ENCODE measurements at places on chromosomes 4 and X.
A peak's percentile ranks its signal among the peaks of the same experiment; 100 is the strongest.

GRCh38 chr4:2387829-2388228, 30.6 kb downstream of the ZFYVE28 start:
- DNase-seq, result no peak

DNA sequence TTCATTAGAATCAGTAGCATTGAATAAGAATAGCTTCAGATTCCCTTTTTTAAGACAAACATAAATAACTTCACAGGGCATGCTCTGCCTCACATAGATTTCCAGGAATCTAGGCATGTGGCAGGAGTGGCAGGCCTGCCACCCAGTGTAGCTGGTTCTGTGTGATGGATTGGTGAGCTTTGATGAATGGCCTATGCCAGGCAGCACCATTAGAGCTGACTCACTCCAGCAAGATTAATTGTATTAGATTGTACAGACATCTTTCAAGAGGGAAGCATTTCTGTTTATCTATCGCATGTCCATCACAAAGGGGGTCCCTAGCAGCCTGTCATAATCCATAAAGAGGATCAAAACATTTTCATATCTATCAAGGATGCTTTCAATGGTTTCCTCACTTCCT, 71.9 kb downstream of the NAA11 start:
- DNase-seq, result no peak

- no peak for DNase-seq
Measured at GRCh38 chr4:173794662-173795061, 264.6 kb upstream of the HAND2 start.

DNA sequence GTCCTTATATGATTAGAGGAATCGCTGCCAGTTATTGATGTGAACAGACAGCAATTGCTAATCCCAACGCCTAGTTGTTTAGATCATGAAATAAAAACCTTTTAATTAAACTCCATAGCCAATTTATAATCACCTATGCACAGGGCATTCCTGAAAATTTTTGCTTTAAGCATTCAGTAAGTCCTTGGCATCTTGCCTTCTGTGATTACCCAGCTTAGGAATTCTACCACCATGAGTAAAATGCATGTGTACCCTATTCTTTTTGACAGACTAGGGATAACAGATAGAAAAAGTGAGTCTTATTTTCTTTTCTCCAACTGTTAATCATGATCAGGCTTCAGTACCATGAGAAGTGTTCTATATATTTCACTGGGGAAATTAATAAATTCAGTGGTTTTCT, 995.3 kb upstream of the GRIA3 start:
- DNase-seq, result no peak

- no peak for DNase-seq
Measured at GRCh38 chrX:107447642-107448041, 1.8 kb upstream of the FRMPD3 start.

GRCh38 chrX:15786915-15787314, 3.4 kb upstream of the ZRSR2 start:
- DNase-seq, result no peak

GRCh38 chrX:12986164-12986779, 11.4 kb downstream of the TMSB4X start:
- DNase-seq, result no peak

DNA sequence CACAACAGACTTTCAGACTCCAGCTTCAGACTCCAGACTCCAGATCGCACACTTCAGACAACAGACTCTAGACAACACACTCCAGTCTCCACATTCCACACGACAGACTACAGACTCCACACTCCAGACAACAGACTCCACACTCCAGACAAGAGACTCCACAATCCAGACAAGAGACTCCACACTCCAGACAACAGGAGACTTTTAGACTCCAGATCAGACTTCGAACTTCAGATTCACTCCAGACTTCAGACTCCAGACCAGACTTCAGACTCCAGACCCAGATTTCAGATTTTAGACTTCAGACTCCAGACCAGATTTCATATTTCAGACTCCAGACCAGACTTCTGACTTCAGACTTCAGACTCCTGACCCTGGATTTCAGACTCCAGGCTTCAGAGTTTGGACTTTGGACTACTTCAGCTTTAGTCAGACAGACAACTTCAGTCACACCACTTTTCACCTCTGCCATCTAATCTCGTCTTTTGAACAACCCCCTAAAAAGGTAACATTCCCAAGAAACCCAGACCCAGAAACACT, 29.0 kb upstream of the TLR2 start:
- no peak for DNase-seq

- DNase-seq, result no peak
Measured at GRCh38 chr4:77021614-77022089, 54.1 kb downstream of the CCNI start.

DNA sequence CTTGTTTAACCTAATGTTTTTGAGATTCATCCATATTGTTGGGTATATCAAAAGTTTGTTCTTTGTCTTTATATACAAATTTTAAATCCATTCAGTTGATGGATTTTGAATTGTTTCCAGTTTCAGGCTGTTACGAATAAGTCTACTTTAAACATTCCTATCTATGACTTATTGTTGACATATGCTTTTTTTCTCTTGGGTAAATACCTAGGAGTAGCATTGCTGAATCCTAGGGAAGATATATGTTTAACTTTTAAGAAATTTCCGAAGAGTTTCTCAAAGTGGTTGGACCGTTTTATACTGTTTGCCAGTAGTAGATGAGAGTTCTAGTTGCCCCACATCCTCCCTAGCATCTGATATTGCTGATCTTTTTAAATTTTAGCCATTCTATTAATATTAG, 60.9 kb upstream of the IL13RA1 start:
- no peak for DNase-seq

- peak; percentile 19 for DNase-seq
Measured at GRCh38 chr4:38509551-38509950, 154.4 kb upstream of the KLF3 start.

DNA sequence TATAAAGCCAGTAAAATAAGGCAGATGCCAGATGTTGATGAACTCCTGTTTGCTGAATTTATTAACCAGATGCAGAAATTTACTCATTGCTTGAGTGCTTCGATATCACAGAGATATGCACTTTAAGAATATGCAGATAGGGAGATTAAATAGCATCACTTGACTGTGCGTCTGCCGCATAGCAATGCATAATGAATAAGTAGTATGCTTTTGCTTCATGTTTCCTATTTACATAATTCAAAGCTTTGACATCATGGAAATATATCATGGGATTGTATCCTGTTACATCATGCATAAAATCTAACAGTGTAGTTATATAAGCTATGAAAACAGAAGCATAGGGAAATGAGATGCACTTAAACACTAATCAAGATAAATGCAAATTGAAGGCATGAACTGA, 45.9 kb downstream of the VEGFC start:
- DNase-seq, result no peak

DNA sequence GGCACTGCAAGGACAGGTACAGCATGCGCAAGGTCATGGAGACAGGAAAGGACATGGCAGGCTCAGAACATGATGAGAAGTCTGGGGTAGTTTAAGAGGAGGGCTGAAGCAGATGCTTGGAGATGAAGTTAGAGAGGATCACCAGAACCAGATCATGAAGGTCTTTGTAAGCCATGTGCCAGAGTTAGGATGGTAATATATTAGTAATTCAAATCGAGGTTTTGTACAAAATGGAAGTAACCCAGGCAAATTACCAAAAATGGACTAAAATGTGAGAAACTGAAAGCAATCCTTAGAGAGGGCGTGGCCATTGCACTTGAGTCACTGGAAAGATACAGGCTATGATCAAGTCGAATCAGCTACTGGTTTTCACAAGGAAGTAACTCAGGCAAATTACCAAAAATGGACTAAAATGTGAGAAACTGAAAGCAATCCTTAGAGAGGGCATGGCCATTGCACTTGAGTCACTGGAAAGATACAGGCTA, 13.5 kb downstream of the RXFP1 start:
- DNase-seq, result no peak

DNA sequence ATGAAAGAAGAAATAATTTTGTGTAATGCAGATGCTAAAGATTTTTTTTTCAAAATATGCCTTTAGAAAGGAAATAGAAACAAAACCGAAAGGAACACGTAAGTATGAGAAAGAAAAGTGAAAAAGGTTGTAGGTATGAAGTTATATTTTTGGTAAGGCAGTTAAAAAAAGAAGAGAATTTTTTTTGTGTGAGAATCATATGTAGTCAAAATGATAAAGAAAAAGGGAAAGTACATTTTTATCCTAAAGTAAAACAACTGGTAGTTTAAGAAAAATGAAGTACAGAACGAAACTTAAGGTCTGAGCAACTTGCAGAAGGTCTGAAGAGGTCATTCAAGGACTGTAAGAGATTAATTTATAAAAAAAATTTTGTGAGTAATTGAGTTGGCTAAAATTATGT, 164.0 kb upstream of the TRAM1L1 start:
- no peak for DNase-seq

DNA sequence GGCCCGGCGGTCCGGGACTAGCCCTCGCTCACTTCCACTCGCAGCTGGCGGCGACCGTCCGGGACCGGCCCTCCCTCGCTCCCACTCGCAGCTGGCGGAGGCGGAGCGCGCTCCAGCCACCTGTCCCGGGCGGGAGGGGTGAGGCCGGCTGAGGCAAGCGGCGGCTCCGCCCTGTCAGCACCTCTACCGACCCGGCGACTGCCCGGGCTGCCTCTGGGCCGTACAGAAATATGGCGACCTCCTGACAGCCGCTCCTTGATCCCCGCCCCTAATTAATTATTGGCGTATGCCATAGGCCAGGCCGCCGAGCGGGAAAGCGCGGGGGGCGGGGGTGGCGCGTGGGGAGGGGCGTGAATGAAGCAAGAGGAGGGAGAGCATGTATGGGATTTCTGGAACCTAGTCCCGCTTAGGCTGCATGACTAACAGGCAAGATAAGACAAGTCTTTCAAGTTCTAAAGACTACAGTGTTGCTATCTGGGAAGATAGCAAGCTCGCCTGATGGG, at the start of gene MORC4:
Gene MORC4 (minus strand): TSS at position 200 of the 503 bp plus-strand sequence. CDS start 243 bp downstream, outside the sequence.
- DNase-seq, result peak; percentile 63

GRCh38 chr4:147019091-147019490, 73.4 kb upstream of the TTC29 start:
- DNase-seq, result peak; percentile 14

DNA sequence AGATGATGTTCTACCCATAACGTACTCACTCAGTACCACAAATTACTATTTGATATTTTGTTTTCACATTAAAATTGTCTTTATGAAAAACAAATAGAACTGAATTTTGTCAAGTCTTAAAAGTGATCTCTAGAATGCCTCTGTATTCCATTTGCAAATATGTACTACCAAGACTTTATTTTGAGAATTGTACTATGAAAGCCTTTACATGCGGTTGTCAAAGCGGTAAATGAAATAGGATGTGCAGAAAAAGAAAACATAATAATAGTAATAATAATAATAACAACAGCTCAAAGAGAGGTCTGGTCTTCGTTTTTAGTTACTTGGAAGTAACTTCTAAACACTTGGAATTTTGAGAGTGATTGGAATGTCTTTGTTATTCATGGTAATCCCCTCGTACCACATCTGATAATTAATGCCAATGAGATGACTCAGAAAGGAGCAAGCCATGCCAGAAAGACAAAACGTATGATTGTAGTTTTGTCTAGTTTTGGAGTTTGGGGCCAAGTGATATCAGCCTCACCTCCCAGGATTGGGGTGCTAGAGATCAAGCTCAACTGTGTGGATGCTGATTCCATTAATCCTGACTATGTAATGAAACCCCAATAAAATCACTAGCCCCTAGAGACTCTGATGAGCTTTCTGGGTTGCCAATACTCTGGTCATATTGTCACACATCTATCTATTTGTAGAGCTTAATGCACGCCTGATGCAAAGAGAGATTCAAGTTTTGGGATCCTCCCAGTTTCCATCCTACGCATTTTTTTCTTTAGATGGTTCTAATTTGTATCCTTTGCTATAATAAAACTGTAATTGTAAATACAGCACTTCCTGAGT, 20.2 kb upstream of the CTSO start:
- no peak for DNase-seq

Data from T-helper 1 cell (primary cell).